H1 (cell line): ENCODE measurements at places on chromosomes 1 and 21. TPM values are rescaled to one million over a fixed set of nuclear protein-coding genes. Genes with fewer than 3 reads are reported as not detected.

Gene HAO2
- total RNA-seq = not detected in 2 replicates

Gene SLC1A7
- total RNA-seq = not detected in 2 replicates

GRCh38 chr21:17003258-17003615 is 509.6 kb upstream of the CXADR start:
- no peak for DNase-seq

GRCh38 chr21:44930543-44930981 is 9.3 kb upstream of the SLX9 start:
- no peak for DNase-seq

GRCh38 chr1:77888081-77888780 is at the start of gene NEXN:
TSS of gene NEXN (plus strand) at chr1:77888624. CDS start at chr1:77916107, 27,483 bp downstream.
- peak; percentile 81 for DNase-seq

GRCh38 chr1:193592317-193592716 is 405.9 kb upstream of the B3GALT2 start:
- no peak for DNase-seq

GRCh38 chr1:216020743-216021345 is 402.4 kb downstream of the USH2A start:
- no peak for DNase-seq

DNA sequence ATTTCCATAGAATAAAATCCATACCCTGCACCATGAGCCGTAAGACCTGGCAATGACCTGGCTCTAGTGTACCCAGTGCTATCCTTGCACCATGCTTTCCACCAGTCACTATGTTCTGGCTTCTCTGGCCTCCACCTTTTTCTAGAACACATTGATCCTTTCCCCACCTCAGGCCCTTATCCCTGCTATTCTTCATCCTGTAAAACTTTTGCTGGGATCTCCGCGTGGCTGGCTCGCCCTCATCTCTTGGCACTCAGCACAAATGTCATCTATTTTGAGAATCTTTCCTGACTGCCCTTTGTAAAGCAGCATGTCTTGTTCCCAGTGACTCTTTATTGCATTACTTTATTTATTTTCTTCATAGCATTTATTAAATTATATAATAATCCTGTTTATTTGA is 169.8 kb upstream of the B3GALT2 start:
- no peak for DNase-seq

DNA sequence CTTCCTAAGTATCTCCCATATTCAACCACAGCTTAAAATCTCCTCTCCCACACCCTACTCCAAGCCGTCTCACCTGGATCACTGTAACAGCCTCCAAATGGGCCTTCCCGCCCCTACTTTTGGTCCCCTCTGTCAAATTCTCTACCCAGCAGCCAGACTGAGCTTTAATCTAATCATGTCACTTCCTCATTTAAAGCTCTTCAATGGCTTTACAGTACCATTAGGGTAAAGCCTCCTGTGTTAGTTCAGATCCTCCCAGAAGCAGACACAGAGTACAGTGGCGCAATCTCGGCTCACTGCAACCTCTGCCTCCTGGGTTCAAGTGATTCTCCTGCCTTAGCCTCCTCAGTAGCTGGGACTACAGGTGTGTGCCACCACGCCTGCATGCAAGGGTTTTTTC is 46.8 kb upstream of the PSEN2 start:
- DNase-seq = no peak

DNA sequence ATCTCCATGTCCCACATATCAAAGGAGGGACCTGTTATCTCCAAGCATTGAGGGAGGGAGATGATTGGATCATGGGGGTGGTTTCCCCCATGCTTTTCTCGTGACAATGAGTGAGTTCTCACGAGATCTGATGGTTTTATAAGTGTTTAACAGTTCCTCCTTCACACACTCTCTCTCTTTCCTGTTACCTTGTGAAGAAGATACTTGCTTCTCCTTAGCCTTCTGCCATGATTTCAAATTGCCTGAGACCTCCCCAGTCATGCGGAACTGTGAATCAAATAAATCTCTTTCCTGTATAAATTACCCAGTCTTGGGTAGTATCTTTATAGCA is 91.6 kb downstream of the DDAH1 start:
- DNase-seq = no peak
